Activated CD4-positive, alpha-beta T cell treated with anti-CD3 and anti-CD28 coated beads, Interleukin-2, amount 50 U/mL, for 16 hours (primary cell): ENCODE measurements at places on chromosomes 7 and 10.

GRCh38 chr10:123633106-123633505, 33.0 kb upstream of the GPR26 start:
- DNase-seq, result no peak

- DNase-seq, result no peak
Observed at GRCh38 chr7:24175603-24176002, 108.4 kb upstream of the NPY start.

DNA sequence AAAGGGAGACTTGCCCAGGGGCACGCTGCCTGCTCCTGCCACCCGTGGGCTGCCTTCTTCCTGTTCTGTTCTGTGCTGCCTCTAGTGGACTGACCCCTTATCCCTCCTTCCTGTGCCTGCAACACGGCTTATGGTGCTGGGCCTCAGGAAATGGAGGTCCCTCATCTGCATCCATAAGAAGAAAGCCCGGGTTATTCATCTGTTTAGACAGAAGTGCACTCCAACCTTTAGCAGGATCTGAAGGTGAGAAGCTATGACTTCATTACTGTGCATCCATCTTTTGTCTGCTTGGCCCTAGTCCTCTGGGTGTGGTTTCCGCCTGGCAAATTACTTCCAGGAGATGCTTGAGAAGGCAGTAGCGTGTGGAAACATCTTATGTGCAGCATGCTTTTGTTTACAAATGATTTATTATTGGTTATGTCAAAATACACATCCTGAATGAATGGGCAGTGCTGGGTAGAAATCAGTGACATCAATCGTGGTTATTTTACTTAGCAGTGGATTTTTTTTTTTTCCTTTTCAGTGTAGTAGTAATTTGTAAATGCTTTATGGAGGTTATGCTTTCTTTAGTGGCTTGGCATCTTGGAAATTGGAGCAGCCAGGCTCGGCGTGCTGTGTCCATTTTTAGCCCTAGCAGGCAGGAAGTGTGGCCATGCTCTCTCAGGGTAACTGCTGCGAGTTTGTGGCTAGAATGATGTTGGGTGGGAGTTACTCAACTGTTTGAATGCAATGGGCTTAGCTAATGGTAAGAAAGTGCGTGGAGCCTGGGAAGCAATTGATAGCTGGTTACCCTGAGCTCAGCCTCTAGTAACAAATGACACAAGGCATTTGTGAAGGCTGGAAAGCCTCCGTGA, 12.7 kb downstream of the PTPRE start:
- DNase-seq, result no peak

- DNase-seq, result no peak
Observed at GRCh38 chr10:86665218-86665607, 3.1 kb upstream of the LDB3 start.

GRCh38 chr7:93503088-93503487, 71.4 kb downstream of the CALCR start:
- no peak for DNase-seq

GRCh38 chr7:55526770-55527169, 45.5 kb downstream of the VOPP1 start:
- no peak for DNase-seq

- no peak for DNase-seq
Observed at GRCh38 chr10:108684431-108684830, 1238.9 kb downstream of the XPNPEP1 start.

GRCh38 chr7:515628-516027, 4.0 kb downstream of the PDGFA start:
- no peak for DNase-seq

GRCh38 chr7:103469095-103469948, 23.3 kb upstream of the SLC26A5 start:
- no peak for DNase-seq

DNA sequence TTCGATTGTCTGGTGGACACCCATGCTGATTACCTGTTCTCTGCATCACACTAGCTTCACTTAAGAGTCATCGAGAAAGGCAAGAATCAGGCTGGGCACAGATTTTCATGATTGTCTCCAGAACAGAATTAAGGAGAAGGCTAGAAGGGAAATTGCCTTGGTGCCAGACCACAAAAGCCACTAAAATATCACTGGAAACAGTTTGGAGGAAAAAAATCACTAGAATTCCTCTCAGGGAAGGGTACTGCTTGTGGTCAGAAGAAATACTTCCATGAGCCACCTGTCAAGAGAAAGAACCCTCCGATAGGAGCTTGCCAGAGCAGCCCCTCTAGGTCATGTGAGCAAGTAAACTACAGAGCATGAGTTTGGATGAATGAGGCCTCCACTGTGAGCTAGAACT, 269.3 kb upstream of the TEX47 start:
- no peak for DNase-seq

GRCh38 chr7:41568135-41568534, 134.8 kb downstream of the INHBA start:
- DNase-seq, result no peak

- DNase-seq, result peak; percentile 16
Observed at GRCh38 chr7:135459951-135460567, 49.8 kb downstream of the CNOT4 start.

DNA sequence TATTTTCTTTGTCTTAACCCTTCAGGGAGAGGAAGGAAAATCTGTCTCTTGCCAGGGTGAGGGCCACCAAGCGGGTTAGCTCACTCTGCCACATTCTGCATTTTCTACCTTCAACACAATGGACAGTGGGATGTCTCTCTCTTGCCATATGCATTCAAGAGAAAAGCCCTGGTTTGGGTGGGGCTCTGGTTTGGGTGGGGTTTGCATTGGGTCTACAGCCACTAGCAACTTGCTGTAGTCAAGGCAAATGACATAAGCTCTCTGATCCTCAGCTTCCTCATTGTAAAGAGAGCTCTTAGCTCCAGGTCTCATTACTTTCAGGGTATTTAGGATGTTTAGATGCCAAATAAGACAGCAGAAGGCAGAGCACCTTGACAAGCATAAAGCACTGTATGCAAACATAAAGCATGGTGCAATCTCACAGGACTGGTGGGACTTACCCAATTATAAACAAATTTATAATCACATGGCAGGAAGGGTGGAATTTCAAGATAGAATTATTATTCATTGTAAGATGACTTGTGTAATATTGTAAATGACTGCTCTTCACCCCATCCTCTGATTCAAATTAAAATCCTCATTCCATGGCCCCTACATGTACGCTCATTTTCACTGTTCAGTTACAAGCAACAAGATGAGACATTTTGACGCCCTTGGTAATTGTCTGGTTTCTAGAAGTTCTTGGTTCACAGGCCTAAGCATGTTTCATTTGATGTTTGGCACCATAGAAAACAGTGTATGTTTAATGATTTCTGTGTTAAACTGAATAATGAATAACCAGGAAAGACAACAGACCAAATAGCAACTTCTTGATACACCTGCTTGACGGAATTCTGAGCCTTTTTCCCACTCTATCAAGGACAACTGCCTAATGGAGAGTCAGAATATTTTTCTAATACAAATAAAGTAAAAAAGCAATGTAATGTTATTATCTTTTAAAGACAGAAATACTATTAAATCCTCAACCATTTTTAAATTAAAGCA, 258.9 kb downstream of the KCNMA1 start:
- no peak for DNase-seq

DNA sequence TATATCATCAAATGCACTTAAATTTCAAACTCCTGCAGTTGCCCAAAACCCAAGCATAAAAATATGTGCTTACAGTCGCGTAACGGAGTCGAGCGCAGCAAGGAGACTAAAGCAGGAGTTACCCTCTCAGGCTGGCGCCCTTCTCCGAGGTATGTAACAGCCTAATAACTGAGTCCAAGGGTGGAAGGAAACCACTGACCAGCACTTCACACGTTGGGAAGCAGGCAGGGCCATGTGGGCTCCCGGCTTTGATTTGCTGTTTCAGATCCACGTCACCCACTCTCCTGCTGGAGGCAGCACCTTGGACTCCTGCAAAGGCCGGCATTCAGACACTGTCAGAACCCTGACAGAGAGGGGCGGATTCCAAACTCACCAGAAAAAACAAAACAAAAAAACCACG, 123.8 kb downstream of the DIP2C start:
- DNase-seq, result no peak

- no peak for DNase-seq
Observed at GRCh38 chr7:157056957-157057902, 46.8 kb upstream of the MNX1 start.

DNA sequence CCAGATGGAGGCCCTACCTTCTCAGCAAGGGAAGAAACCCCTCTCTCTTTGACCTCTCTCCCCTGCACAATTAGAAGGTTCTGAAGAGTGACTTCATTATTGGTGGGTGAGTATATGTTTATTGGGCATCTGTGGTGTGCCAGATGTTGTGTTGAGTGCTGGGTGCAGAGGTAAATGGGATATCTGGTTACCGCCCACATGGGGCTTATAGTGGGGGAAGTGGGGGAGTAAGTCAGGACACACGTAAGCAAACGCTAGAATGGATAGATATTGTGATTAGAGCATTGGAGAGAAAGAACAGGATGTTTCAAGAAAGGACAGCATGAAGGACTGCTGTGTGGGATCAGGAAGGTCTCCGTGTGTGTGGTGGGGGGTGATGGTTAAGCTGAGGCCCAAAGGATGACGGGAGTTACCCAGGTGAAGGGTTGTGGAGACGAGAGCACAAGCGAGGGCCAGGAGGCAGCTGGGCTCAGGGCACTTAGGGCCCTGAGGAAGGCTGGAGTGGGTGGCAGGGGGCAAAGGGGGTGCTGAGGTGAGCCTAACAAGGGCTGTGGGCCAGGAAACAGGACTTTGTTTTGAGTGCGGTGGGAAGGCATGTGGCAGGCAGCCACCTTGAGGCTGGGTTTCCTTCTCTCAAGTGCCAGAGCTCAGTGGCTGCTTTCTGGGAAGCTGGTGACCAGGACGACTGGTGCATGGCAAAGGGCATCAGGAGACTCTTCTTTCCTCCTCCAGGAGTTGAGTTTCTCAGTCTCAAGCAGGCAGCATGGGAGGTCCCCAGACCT, 299.9 kb downstream of the RPS24 start:
- DNase-seq, result no peak

- DNase-seq, result no peak
Observed at GRCh38 chr7:101968720-101969466, 151.5 kb downstream of the CUX1 start.

DNA sequence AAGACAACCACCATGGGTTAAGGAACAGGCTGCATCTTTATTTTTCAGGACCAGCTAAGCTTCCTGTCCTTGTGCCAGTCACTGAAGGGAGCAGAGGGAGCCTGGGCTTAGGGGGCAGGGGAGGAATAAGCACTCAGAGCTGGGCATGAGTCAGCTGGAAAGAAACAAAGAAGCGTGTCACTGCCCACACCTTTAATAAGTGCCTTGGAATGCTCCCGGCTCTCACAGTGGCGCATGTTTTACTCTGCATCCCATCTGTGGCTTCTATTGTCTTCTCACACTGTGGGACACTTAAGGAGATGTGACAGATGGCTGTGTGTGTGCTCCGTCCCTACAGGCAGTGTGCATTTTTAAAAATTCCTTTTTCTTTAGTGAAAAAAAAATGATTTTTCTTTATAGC, 71.7 kb downstream of the MTURN start:
- DNase-seq, result no peak

DNA sequence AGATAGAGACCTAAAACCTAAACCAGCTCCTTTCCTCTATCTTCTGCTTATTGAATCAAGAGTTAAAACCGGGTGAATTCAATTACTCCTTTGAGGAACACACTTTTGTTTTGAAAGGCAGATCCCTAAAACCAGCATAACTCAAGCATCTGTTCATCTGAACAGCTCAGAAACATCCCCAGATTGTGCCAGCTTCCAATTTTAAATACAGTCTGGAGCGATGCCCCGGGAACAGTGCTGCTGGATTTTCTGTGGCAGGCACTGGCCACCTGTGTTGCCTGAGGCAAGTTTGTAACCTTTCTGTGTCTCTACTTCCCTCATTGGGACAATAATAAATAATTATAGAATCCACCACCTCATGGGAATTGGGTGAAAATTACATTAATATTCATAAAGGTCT, 281.4 kb upstream of the NFE2L3 start:
- no peak for DNase-seq

DNA sequence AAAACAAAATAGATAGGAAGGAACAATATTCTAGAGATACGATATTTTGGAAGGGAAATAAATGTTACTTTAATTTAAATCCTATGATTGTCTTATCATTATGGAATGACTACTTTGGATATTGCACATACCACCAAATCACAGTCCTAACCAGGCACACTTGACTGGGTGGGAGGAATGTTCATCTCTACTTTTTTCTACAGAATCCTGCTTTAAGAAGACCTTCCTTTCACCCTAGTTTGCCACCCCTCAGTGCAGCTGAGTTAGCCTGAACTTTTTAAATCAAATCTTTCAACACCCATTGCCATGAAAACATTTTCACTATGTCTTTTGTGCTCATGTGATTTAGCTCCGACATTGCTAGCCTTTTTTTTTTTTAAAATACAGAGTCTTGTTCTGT, 38.1 kb downstream of the RELN start:
- DNase-seq, result no peak

DNA sequence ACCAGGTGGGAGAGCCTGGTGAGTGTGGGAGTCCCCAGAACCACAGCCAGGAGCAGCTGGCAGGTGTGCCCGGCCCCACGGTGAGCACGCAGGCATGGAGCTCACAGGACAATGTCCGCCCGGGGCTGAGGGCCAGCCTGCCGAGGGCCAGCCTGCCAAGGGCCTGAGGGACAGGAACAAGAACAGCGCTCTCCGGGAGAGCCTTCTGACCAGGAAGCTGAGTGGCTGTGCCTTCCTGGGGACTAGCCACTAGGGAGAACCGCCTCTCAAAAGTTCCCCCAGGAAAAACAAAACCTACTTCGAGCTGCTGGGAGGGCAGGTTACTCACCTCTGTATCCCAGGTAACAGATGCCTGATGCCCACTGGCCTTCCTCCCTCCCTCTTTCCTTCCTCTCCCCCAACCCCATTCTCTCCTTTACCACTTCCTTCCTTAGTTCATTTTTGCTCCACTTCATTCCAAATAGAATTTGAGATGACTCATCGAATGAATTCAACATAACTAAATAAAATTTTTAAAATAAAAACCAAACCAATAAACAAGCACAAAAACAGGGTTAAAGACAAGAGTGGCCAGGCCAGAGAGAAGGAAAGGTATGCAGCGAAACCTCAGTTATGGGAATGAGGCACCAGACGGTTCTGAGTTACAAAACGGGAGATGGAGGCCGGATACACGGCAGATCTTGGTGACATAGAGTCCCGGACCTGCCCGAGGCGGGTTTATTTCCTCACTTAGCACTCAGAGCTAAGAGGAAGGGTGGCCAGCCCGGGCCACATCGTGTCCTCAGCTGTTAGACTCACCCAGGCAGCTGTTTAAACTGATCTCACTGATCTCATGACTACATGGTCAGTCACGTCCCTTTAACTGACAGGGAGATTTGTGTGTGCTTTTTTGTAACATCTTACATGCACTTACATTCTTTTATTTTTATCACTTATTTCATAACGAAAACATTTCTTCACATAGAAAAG, 128.5 kb downstream of the TNS3 start:
- no peak for DNase-seq

GRCh38 chr10:10788761-10789160, 228.9 kb upstream of the CELF2 start:
- DNase-seq, result no peak
